ENCODE measurements at places on chromosomes 6 and 20.

DNA sequence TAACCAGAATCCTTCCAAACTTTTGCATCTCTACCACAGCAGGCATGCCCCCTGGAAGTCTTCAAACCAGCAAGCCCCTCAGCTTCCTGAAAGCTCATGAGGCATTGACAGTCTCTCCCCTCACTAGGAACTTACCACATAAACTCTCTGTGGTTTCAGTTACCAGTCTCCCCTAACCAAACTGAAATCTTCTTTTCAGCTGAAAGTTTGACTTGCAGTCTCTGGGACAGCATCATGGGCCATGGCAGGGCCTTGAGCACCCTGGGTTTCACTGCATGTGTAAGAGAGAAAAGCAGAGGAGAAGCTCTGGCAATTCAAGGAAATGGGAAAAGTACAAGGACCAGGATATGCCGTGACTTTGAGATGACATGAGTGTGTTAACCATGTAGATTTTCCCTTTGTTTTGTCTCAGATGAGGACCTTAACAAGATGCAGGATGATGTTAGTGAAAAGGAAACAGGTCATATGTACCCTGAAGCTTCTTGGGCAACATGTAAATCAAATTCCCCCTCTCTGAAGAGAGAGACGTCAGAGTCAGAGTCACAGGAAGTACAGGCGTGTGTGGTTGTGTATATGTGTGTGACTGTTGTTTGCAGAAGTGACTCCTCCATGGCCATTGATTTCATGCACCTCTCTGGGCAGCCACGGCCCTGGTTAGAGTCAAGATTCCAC lies 106.3 kb downstream of the TNFRSF21 start:
- no peak for ATAC-seq

- no peak for ATAC-seq
Measured at GRCh38 chr6:25025248-25025918, 89.6 kb upstream of the RIPOR2 start.

DNA sequence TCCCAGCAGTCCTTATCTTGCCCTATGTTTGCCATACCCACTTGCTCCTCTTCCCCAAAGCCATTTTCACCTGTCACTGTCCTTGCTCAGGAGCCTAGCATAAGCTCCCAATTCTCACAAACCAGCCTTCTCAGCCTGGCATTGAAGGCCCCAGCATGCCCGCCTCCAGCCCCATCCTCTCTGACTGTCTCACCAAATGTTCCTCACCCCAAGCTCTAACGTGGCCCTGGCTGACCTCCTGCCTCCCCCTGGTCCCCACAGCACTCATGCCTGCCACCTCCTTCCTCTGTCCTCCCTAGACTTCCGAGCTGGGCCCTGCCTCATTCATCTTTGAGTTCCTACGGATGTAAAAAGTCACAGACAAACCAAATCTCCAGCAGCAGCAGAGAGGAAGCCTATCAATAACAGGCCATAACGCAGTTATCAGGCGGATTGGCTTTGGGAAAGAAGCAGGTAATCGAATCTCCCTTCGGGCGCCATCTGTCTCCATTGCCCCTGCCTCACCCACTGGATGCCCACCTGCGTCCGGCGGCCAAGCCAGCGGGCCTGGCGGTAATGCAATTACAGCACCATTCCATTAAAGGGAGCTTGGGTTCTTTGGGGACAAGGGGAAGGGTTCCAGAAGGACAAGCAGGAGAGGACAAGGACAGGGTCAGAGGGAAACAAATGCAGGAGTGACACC lies 104.4 kb downstream of the MRPL14 start:
- ATAC-seq: no peak

GRCh38 chr6:165597821-165598220 lies 65.2 kb downstream of the PDE10A start:
- no peak for ATAC-seq

GRCh38 chr6:164561656-164562055 lies 747.7 kb downstream of the C6orf118 start:
- no peak for ATAC-seq

DNA sequence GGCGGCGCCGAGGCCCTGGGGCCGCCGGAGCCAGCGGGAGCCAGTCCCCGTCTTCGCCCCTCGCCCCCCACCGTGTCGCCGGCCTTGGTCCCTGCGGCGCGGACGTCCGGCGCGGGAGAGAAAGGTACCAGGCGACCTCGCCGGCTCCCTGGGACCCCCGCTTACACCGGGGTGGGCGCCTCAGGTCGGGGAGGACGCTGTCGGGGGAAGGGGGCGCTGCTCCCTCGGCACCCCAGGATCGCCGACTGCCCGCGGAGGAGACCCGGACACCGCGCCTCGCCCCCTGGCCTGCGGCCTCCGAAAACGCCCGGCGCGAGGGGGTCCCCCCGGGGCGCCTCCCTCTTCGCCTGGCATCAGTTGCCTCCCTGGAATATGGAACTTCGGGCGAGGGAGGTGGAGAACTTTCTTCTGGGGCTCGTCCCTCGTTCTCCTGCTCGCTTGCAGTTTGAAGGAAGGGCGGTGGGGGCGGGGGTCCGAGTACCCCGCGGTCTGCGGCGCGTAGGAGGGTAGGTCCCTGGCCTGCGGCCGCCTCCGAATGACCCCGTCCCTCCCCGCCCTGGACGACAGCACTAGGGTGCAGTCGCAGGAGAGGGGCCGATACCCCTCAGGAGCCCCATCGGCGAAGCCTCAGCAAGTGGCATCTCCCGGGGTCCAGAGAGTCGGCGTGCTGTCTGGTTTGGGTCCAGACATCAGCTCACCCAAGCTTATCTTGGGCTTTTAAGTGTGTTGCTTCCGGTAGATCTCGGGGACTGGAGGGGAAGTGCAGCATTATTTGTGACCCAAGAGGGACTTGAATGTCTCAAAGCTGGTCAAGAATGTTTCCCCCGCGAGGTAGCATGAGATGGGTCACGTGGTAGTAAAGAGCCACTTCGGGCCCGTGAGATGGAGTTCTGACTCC lies 549 bp downstream of the ANKRD6 start:
- ATAC-seq: no peak

GRCh38 chr20:54203281-54203680 lies 4.6 kb upstream of the PFDN4 start:
- no peak for ATAC-seq

- no peak for ATAC-seq
Measured at GRCh38 chr20:50408526-50409364, 101.4 kb upstream of the PTPN1 start.

DNA sequence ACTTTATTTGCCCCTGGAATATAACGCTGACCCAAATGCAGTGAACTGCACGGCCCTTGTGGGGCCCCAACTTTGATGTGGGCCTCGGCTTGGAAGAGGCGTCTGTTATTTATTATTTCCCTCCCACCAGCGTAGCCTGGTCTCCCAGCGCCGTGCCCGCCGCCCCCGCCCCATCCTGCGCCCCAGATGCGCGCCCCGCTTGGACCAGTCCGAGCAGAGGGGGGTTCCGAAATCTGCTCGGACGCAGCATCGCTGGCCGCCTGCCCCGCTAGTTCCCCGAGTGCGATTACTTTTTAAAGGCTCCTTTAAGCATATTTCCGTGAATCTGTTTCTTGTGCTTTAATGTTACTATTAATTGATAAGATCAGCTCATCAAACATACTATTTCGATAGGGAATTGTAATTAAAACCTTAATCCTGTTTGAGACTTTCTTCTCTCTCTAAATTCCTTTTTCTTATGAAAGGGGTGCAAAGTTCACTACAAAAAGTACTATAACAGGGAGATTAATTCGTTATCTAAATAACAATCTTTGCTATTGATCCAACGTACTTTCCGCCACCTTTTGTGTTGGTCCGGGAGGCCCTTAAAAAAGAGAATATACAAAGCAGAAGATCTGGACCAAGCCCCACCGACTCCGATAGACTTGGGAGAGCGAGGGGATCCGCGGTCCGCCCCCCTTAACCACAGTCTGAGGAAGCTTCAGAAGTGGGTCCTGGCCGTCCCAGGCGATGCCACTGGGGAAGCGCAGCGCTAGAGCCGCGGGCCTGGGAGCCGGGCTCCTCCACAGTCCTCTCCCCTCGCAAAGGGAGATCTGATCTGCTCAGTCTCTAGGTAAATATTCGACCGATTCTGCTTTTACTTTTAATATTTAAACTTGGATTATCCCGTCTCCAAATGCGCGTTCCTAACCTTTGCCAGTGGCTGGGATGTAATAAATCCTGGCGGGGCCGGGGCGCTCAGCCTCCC lies 10.2 kb downstream of the POU3F2 start:
- ATAC-seq: peak; percentile 57

- no peak for ATAC-seq
Measured at GRCh38 chr6:164045082-164045481, 630.6 kb downstream of the QKI start.

DNA sequence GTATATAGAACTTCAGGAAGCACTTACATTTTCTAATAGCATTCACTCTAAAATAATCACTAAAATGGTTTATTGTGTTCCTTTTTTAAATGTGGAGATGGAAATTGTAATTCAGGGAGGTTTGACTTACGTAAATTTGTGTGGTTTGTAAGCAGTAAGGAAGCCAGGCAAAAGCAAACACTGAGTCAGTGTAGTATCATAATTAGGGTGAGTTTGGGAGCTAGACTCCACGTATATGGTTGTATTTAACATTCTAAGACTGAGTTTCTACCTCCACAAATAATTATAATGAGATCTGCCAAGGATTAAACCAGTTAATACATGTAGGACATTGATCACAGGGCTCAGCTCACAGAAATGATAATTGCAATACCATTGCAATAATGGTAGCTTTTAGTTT lies 425.5 kb downstream of the CBLN4 start:
- no peak for ATAC-seq

- no peak for ATAC-seq
Measured at GRCh38 chr20:53944796-53945195, 125.6 kb downstream of the BCAS1 start.

- ATAC-seq: peak; percentile 34
Measured at GRCh38 chr20:51318058-51318949, 224.2 kb downstream of the NFATC2 start.

DNA sequence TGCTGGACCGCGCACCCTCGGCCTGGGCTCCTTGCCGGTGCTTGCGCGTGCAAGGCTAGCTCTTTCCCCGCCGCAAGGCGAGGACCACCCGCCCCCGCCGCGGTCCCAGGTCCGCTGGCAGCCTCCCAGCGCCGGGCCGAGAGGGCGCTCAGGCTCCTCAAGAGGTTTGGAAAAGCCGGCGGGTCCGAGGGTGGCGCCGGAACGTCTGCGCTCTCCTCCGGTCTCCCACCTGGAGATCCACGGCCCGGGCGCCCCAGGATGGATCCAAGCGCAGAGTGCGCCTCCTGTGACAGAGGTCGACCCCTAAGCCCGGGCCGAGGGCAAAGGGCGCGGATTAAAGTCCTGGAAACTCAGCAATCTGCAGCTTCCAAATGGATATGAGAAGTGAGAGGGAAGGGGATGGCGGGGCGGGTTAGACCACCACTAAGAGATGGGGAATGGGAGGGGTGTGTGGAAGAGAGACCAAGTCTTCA lies 575 bp upstream of the MICAL1 start:
- no peak for ATAC-seq

- peak; percentile 77 for ATAC-seq
Measured at GRCh38 chr6:155185544-155185943, 78.3 kb upstream of the CLDN20 start.

DNA sequence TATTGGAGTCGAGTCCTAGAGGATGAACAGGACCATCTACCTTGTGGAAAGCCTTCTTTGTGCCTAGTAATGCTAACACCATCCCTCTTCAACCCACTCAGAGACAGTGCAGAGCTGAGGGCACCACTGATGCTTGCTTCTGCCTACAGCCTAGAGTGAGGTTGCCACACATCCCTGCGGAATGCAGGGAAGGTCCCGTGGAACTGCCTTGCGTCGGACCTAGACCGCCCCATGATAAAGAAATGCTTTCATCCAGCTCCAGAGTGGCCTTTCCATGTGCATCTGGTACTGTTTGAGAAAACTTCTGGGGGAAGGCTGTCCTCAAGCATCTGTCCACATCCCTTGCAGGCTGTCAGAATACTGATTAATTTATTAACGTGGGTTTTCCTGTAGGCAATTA lies 168.4 kb downstream of the PHACTR1 start:
- ATAC-seq: peak; percentile 44

GRCh38 chr6:106614166-106614565 lies 15.1 kb downstream of the RTN4IP1 start:
- ATAC-seq: no peak

DNA sequence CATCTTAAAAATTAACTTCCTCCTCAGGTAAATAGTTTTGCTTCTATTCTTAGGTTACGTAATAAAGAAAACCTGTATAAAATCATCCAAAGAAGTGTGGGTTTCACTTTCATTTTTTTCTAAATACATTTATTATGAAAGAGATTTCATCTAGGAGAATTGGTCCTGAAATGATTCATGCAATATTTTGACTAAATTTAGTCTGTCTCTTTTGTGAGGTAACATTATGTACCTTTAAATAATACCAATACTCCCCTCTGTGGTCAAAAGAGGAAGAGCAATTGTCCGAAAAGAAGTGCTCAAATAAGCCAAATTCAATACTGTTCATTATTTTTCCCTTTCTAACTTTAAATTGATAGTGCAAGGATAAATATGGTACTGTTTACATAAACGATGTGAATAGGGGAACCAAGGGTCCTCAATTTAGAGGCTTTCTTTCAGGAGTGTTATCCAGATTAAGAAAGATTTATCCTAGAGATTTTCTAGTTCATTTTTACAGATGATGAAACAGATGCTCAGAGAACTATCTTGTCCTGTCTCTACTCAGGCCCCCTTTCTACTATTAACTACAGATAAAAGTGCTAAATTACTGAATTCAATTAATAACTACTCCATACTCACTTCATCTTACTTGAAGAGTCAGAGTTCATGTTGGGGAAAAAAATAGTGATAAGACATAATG lies 26.2 kb downstream of the CYP39A1 start:
- ATAC-seq: peak; percentile 60

GRCh38 chr6:108846628-108847027 lies 1.6 kb upstream of the ARMC2 start:
- ATAC-seq: no peak

DNA sequence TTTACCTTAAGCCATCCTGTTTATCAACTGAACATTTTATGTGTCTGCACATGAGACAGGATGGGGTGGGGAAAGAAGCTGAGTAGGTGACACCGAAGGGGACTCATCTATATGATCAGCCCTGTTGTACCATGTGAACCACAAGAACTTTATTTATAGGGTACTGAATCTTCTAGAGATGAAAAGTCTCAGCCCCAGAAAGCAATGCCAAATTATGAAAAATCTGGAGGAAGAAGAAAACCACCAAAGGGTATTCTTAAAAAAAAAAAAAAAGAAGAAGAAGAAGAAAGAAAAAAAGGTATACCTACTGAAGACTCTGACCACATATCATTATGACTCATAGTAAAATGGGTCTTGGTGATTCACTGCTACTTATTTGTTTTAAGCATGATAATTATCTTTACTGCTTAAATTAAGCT lies 39.8 kb upstream of the HBS1L start:
- ATAC-seq: no peak

DNA sequence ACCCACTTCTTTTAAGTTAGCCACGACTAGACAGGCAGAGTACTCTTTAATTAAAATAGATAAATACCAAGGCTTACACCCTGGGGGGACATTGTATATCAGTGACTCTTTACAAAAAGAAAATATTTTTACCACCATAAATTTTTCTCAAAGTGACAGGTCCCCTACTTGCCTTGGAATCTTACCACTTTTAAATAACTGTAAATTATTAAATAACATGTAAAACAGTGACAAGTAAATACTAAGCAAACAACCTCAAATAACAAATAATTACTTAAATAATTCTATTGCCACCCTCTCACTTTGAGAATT lies 116.3 kb downstream of the OGFRL1 start:
- ATAC-seq: no peak

Data from motor neuron (in vitro differentiated cells).